Placental pericyte (primary cell): ENCODE measurements at places on chromosomes 2 and 18. TPM values are rescaled to one million over a fixed set of nuclear protein-coding genes. Genes with fewer than 3 reads are reported as not detected.

CCDC85A gene
- total RNA-seq, result 3.3 and 6.7 TPM in 2 replicates

BMP10 gene
- total RNA-seq, result 0.44 TPM in 1 of 2 replicates, not detected in the other

TMEM247 gene
- 0.43 and 0.44 TPM in 2 replicates for total RNA-seq

MRPL44 gene
- 22.1 and 24.5 TPM in 2 replicates for total RNA-seq

CLIP4 gene
- 47.0 and 129 TPM in 2 replicates for total RNA-seq

PFN4 gene
- 0.29 and 0.88 TPM in 2 replicates for total RNA-seq

CPO gene
- not detected in 2 replicates for total RNA-seq

EN1 gene
- total RNA-seq, result not detected in 2 replicates

WNT6 gene
- total RNA-seq, result not detected in 2 replicates

SERPINB11 gene
- total RNA-seq, result not detected in 2 replicates

PLB1 gene
- 0.86 and 2.4 TPM in 2 replicates for total RNA-seq

DHRS9 gene
- total RNA-seq, result not detected in 2 replicates

FEV gene
- not detected in 2 replicates for total RNA-seq

CD8B2 gene
- not detected in 2 replicates for total RNA-seq

ITPRIPL1 gene
- 0.22 and 1.7 TPM in 2 replicates for total RNA-seq

POTEE gene
- not detected in 2 replicates for total RNA-seq

BUB1 gene
- total RNA-seq, result 2.4 and 67.9 TPM in 2 replicates

SCG2 gene
- 3.0 and 5.3 TPM in 2 replicates for total RNA-seq

CPLX4 gene
- not detected in 2 replicates for total RNA-seq

ECEL1 gene
- total RNA-seq, result not detected in 2 replicates

SP140 gene
- 1.1 and 4.4 TPM in 2 replicates for total RNA-seq

ACVR2A gene
- 8.9 and 44.2 TPM in 2 replicates for total RNA-seq

CYS1 gene
- total RNA-seq, result 0.14 and 0.22 TPM in 2 replicates

TLX2 gene
- total RNA-seq, result not detected in 2 replicates

HTR2B gene
- total RNA-seq, result 11.7 and 68.9 TPM in 2 replicates

ACOXL gene
- not detected in 2 replicates for total RNA-seq

KYNU gene
- 4.6 and 11.6 TPM in 2 replicates for total RNA-seq

DUSP19 gene
- 0.88 and 2.9 TPM in 2 replicates for total RNA-seq

DCAF17 gene
- 14.4 and 17.2 TPM in 2 replicates for total RNA-seq

ST3GAL5 gene
- total RNA-seq, result 21.0 and 68.7 TPM in 2 replicates

ARHGAP15 gene
- total RNA-seq, result not detected in 2 replicates

CYTIP gene
- total RNA-seq, result not detected in 2 replicates

YIPF4 gene
- 17.9 and 18.9 TPM in 2 replicates for total RNA-seq

PTGR3 gene
- 8.3 and 11.5 TPM in 2 replicates for total RNA-seq

RIT2 gene
- not detected in 2 replicates for total RNA-seq

IL18RAP gene
- total RNA-seq, result not detected in 2 replicates

MMADHC gene
- 184 and 190 TPM in 2 replicates for total RNA-seq

RAX gene
- not detected in 2 replicates for total RNA-seq

NDUFB3 gene
- 20.8 and 28.5 TPM in 2 replicates for total RNA-seq

HOXD13 gene
- total RNA-seq, result not detected in 2 replicates

LRATD1 gene
- total RNA-seq, result 0.43 TPM in 1 of 2 replicates, not detected in the other

UGT1A3 gene
- not detected in 2 replicates for total RNA-seq

ADD2 gene
- total RNA-seq, result 0.14 TPM in 1 of 2 replicates, not detected in the other

TUBA3E gene
- total RNA-seq, result not detected in 2 replicates

IL36RN gene
- total RNA-seq, result under 0.01 TPM in 1 of 2 replicates, not detected in the other

ACTG2 gene
- total RNA-seq, result 61.7 and 148 TPM in 2 replicates

NTSR2 gene
- total RNA-seq, result not detected in 2 replicates

KIAA2012 gene
- not detected in 2 replicates for total RNA-seq

CAB39 gene
- 99.5 and 105 TPM in 2 replicates for total RNA-seq

AQP12B gene
- total RNA-seq, result not detected in 2 replicates

LYG2 gene
- not detected in 2 replicates for total RNA-seq

CCDC150 gene
- 3.7 and 18.6 TPM in 2 replicates for total RNA-seq

CCDC74A gene
- 5.9 and 14.0 TPM in 2 replicates for total RNA-seq

TUBA4B gene
- total RNA-seq, result not detected in 2 replicates
